ENCODE measurements at places on chromosomes 11 and 22.

- DNase-seq = no peak
Measured at GRCh38 chr11:35009944-35010342, 93.5 kb downstream of the PDHX start.

GRCh38 chr22:31230871-31231621 is 18.9 kb downstream of the LIMK2 start:
- peak; percentile 51 for DNase-seq

GRCh38 chr22:49658902-49659280 is 168.8 kb downstream of the BRD1 start:
- no peak for DNase-seq

DNA sequence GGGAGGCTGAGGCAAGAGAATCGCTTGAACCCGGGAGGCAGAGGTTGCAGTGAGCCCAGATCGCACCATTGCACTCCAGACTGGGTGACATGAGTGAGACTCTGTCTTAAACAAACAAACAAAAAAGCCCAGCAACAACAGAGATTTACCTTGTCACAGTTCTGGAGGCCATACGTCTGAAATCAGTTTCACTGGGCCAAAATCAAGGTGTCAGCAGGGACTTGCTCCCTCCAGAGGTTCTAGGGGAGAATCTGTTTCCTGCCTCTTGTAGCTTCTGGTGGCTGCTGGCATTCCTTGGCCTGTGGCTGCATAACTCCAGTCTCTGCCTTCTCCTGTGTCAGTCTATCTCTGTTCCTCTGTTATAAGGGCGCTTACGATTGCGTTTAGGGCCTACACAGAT is 1.5 kb downstream of the DDX10 start:
- no peak for DNase-seq

DNA sequence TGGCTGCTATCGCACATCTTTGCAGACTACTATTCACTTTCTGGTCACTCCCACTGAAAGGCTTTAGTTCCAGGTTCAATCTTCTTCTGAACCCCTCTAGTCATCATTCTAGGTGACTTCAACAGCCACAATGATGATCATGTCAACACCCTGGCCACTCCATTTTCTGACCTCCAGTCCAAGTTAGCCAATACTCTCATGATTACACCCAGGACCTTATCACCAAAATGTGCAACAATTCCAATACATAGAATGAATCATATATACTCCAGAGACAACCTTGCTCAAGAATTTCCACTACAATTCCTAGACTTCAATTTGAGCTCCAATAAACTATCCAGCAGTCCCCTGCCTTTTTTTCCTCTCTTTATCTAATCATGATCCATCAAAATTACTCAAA is 70.7 kb downstream of the PAK1 start:
- DNase-seq = no peak

GRCh38 chr22:31019191-31019930 is 50.3 kb downstream of the TUG1 start:
- no peak for DNase-seq

DNA sequence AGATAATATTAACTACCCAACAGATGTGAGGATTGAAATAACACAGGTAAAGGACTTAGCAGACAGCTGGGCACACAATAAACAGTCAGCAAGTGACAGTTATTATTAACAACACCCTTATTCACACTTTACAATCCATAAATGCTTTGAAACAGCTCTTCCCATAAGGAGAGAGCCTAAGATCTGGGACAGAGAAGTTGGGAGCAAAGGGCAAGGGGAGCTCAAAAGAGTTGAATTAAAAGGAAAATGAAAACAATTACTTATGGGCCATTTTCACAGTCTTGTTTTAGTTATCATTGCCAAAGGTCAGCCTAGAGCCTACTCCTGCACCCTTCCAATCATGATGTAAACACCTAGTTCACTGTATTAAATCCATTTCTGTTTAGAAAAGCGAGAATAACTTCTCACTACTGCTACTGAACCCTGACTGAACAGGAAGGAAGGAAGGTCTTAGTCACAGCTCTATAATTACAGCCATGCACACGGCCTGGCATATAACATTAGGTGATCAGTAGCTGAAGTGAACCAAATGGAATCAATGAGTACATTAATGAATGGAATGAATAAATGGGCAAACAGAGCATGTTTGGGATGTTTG is 111.3 kb downstream of the PLEKHA7 start:
- no peak for DNase-seq

- no peak for DNase-seq
Measured at GRCh38 chr11:29534836-29535235, 482.0 kb downstream of the KCNA4 start.

GRCh38 chr11:130548491-130548833 is 100.0 kb downstream of the ADAMTS15 start:
- no peak for DNase-seq

DNA sequence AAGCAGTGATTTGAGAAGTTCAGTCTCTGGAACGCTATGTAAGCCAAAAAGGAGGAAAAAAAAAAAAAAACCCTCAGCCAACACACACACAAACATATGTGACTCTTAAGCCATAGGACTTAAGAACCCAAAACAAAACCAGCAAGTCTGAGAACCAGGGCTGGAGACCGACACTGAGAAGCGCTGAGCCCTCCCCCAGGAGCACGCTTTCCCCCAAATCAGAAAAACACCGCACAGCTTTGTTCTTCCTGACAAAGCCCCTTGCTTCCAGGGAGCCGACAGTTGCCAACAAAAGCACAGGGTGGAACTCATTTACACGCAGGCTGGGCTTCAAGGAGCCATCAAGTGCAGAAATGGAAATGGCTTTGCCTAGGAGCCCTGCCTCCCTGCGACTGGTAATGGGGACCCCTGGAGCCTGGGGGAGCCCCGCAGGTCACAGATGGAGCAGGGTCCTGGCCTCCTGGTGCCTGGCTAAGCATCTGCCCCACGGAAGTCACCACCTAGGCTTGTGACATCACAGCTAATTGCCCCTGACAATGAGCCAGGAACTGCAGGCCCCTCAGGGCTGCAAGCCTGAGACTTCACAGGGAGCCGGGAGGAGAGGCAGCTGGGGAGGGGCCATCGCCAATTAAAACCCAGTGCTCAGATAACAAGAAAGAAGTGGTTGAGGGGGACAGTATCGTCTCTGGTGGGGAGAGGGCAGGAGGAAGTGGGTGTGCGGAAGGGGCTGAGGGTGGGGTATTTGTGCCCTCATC is 66.9 kb downstream of the NFAM1 start:
- no peak for DNase-seq

- no peak for DNase-seq
Measured at GRCh38 chr11:101862391-101863233, 52.2 kb upstream of the CEP126 start.

DNA sequence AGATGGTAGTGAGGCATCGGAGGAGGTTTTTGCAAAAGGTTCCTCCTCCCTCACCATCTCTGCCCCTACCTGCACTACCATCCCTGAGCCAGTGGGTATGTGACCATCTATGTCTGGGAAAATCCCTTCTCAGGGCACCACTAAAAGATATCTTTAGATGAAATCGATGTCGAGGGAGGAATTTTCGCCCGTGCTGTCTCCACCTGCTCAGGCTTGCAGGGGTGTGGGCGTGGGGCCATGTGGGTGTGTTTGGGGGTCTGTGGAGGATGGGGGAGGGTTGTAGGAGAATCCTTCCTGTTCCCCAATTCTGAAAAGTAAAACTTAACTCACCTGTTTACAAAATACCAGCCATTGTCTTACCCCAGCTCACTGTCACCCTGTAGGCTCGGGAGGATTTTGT is 12.4 kb downstream of the MPPED1 start:
- no peak for DNase-seq

- DNase-seq = no peak
Measured at GRCh38 chr11:4606231-4607015, 1.6 kb downstream of the TRIM68 start.

- DNase-seq = no peak
Measured at GRCh38 chr11:114892381-114893197, 214.3 kb downstream of the NXPE2 start.

- DNase-seq = no peak
Measured at GRCh38 chr11:70471254-70471653, 72.9 kb downstream of the CTTN start.

GRCh38 chr22:20776624-20777405 is 2.9 kb downstream of the SERPIND1 start:
- no peak for DNase-seq

- DNase-seq = no peak
Measured at GRCh38 chr11:95330302-95330701, 99.3 kb upstream of the SESN3 start.

- DNase-seq = no peak
Measured at GRCh38 chr11:10397226-10397987, 57.7 kb upstream of the AMPD3 start.

DNA sequence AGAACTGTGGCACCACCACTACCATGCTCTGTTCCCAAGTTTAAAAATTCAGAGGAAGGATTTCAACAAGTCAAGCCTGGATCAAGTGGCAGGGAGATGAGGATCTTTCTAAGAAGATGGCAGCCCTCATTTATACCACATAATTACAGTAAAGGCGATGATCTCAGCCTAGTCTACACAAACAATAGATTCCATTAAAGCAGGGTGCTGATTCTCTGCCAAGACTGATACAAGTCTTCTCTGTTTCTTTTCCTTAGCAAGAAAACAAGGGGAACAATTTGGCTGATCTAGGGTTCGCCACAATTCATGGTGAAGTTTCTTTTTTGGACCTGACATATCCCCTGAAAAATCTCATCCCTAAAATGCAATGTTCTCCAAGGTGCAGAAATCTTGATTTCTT is 73.9 kb downstream of the PPFIBP2 start:
- no peak for DNase-seq

DNA sequence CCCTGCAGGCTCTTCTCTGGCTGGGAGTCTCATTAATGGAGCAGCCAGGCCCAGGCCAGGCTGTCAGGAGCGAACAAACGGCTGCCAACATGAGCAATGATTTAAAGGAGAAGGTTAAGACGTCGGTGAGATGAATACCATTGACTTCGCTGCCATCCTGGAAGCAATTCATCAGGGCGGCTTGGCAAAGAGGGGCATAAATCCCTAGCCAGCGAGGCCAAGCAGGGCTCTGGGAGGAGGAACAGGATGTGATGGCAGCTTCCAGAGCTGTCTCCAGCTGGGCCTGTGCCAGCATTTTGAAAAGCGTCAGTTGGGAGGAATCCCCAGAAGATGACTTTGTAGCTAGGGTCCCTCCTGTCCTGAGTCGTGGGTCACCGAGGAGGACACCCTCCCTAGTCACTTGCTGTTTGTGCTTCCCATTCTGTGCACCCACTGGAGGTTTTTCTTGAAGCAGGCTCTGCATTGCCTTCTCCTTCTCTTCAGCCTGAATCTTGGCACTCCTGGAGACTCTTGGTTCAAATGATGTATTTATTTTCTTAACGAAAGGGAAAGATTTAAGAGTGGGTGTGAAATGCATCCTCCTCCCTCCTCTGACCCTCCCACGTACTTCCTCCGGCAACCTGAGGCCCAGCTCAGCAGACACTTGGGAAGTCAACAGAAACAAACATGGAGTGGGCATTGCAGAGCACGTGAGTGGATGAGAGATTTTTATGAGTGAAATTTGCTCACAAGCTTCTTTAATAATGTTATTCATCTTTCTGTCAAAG is 476.3 kb upstream of the CADM1 start:
- no peak for DNase-seq

GRCh38 chr11:124865902-124866851 is 945 bp downstream of the ROBO3 start:
- peak; percentile 80 for DNase-seq

DNA sequence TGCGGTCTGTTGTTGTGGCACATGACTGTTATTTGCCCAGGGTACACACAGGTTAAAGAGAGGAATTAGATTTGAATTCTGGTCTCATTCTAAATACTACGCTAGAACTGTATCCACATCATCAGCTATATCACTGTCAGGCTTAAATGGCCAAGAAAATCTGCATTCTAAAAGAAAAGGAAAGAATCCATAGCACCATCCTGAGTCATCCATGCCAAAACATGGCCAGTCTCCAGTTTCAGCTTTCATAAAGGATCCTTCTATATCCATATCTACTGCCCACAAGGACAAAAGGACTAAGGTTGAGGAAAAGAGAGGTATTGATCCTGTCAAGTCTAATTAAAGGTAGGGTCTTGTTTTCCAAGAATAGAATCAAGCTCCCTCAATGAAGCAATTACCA is 73.6 kb upstream of the GDPD4 start:
- DNase-seq = no peak

- no peak for DNase-seq
Measured at GRCh38 chr22:26477341-26477731, 6.2 kb downstream of the HPS4 start.

GRCh38 chr11:125949271-125950177 is 3.7 kb downstream of the VSIG10L2 start:
- DNase-seq = no peak

DNA sequence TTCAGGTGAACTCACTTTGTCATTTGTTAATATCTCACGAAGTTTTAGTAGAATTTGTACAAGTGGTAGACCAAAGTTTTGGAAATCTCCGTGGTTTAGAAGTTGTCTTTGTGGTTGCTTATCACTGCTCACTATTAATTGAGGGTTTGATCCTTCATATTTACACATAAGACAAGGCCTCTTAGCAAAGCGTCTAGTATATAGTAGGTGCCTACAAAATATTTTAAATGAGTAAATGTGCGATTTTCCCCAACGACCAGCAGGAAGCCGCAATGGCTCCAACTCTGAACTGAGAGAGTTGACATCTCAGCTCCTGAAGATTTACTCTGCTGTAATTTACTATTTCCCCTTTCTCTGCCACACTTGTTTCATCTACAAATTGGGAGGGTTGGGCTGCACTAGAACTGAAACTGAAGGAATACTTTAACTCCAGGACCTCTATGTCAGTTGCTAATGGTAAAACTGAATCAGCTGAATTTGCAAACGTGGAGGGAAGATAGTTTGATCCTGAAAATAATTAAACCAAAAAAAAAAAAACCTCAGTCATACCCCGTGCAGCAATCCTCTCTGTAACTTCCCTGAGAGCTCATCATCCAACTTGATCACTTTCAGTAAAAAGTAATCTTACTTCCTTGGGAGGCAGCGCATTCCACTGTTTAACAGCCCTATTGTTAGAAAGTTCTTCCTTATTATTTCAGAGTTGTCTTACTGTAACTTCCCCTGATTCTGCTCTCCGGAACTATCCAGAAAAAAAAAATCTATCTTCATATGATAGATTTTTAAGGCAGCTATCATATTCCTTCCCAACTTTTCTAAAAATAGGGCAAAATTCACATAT is 1.3 kb upstream of the SBF2 start:
- no peak for DNase-seq

- DNase-seq = no peak
Measured at GRCh38 chr22:21020802-21021429, 6.0 kb downstream of the P2RX6 start.

- no peak for DNase-seq
Measured at GRCh38 chr11:119689302-119689701, 39.7 kb downstream of the NECTIN1 start.
